Tibial artery (tissue), 4 donors: ENCODE measurements at places on chromosomes 5 and 9.

DNA sequence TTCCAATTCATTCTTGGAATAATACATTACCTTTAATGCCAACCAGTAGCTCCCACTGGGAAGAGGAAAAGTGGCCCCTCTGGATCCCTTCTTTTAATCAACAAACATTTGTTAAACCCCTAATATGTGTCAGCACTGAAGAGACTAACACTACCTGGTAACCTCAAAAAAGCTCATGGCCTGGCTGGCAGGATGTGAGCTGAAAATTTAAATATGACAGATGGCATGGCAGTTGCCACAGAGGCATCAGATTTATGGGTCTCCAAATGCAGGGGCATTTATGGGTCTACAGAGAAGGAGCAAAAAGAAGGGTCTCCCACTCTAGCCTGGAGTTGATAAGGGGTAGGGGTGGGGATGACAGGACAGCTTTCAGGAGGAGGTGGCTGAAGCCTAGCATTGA is 12.5 kb downstream of the DNAH5 start:
- DNase-seq, result no peak
- no peaks in the 10 kb centered on the region for H3K27me3 ChIP-seq
- no peaks in the 10 kb centered on the region for H3K4me1 ChIP-seq
- H3K36me3 ChIP-seq, result no peaks in the 10 kb centered on the region
- H3K27ac ChIP-seq, result no peak overlapping the region

GRCh38 chr5:116578676-116579075 is 4.1 kb upstream of the SEMA6A start:
- no peak overlapping the region for H3K27ac ChIP-seq
- no peak for DNase-seq
- peaks cover 1% of the 10 kb centered on the region for H3K27me3 ChIP-seq
- H3K4me1 ChIP-seq, result peaks cover 19% of the 10 kb centered on the region
- no peaks in the 10 kb centered on the region for H3K36me3 ChIP-seq

DNA sequence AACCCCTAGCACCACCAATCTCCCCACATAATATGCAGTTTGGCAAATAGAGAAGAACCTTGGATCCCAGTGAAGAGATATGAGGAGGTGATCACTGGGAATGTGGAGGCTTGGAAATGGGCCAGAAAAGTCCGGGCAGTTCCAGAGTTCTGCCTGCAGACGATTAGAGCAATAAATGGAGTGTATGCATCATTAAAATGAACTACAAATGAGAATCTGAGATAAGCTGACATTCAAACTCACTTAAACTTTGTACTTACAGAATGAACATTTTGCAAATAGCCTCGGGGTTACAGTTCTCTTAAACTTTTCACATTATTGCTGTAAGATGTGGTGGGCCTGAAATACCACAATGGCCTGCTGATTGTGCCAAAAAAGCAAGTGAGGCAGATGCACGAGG is 23.0 kb upstream of the LHFPL2 start:
- H3K36me3 ChIP-seq, result no peaks in the 10 kb centered on the region
- no peak overlapping the region for H3K27ac ChIP-seq
- DNase-seq, result no peak
- no peak overlapping the region for H3K4me3 ChIP-seq

DNA sequence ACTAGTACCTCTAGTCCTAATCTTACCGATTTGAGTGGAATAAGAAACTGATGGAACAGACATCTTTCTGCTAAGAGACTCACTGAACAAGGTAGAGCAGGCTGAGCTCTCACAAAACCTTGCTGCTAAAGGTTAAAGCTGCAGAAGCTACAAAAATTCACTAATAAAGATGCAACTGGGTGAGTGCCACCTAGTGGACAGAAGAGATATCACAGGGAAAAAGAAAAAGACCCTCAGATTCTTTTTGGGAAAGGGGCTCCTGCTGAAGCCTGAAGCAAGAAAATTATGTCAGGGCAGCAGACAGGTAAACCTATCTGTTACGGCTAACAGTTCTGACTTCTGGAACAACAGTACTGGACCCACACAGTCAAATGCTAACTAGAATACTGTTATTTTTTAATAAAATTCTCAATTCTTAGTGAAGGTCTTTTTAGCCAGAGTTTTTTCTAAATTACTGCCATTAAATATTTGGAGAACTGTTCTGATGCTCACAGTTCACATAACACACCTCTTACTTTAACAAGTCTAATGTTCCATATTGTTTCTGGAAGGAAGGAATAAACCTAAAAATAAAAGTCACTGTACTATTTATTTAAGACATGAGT is 51.2 kb downstream of the DIAPH1 start:
- H3K36me3 ChIP-seq, result peaks cover 38% of the 10 kb centered on the region
- no peak for DNase-seq
- no peaks in the 10 kb centered on the region for H3K27me3 ChIP-seq
- no peak overlapping the region for H3K4me3 ChIP-seq
- no peak overlapping the region for H3K27ac ChIP-seq

DNA sequence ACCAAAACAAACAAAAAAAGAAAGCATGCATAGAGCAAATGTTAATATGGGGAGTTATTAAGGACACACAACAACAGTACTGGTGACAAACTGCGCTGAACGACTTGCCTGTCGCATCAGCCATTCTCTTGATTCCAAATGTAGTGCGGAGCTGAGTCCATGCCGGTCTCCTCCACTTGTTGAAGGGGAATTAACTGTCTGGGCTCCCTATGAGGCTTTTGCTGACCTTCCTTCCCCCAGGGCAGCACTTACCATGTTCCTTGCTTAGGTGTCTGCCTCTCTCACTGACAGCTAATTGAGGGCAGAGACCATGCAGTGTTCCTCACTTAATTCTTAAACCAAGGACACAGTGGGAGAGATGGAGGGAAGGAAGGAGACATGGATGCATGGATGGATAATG is 40.8 kb upstream of the FAT2 start:
- no peak overlapping the region for H3K4me3 ChIP-seq
- no peak for DNase-seq
- H3K27me3 ChIP-seq, result peaks cover 15% of the 10 kb centered on the region

- no peak overlapping the region for H3K4me3 ChIP-seq
- H3K36me3 ChIP-seq, result no peaks in the 10 kb centered on the region
- H3K4me1 ChIP-seq, result no peaks in the 10 kb centered on the region
Measured at GRCh38 chr9:101995231-101995630, 256.8 kb upstream of the GRIN3A start.

GRCh38 chr5:138138949-138139780 is at the start of gene NME5:
NME5 (minus strand) TSS chr5:138139428; CDS start chr5:138138780, 648 bp downstream.
- H3K27ac ChIP-seq, result no peak within 1 kb of the TSS
- no peaks in the 10 kb centered on the region for H3K27me3 ChIP-seq
- peak within 1 kb of the TSS; percentile 54 for H3K4me3 ChIP-seq
- no peaks in the 10 kb centered on the region for H3K36me3 ChIP-seq

DNA sequence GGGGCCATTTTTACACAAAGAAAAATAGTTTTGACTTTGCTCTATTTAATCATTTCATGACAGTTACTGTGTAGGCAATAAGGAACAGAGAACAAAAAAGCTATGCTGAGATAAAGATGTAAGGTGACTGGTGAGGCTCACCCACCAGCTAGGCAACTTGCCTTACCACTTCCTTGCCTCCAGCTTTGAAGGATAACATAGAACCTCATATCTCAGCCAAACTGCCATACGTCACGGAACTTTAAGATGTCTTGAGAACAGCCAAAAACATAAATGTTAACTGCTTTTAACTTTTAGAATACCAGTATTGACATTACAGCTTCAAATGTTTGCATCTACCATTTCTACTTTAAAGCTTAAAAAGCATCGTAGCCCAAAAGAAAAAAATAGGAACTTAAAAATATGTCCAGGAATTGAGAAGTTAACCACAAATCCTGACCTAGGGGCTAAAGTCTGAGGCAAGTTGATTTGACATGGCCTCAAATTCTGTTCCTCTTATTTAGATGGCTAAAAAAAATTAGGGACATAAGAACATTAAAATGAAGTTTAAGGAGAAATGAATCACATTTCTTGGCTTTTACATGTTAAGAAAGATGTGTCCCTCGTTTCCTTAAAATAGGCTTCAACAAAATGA is 7.7 kb upstream of the GCNT4 start:
- no peaks in the 10 kb centered on the region for H3K36me3 ChIP-seq
- H3K4me3 ChIP-seq, result no peak overlapping the region
- no peak for DNase-seq
- no peaks in the 10 kb centered on the region for H3K27me3 ChIP-seq

- peaks cover 59% of the 10 kb centered on the region for H3K36me3 ChIP-seq
- no peak overlapping the region for H3K27ac ChIP-seq
- H3K4me1 ChIP-seq, result no peaks in the 10 kb centered on the region
- DNase-seq, result no peak
Measured at GRCh38 chr5:645421-645820, 33.3 kb downstream of the CEP72 start.

- no peak for DNase-seq
- no peak overlapping the region for H3K4me3 ChIP-seq
- no peaks in the 10 kb centered on the region for H3K36me3 ChIP-seq
- no peaks in the 10 kb centered on the region for H3K4me1 ChIP-seq
- H3K27ac ChIP-seq, result no peak overlapping the region
- H3K27me3 ChIP-seq, result no peaks in the 10 kb centered on the region
Measured at GRCh38 chr5:17401470-17402288, 96.4 kb upstream of the TAF11L2 start.

GRCh38 chr9:19456996-19457692 is 48.3 kb downstream of the ACER2 start:
- H3K27ac ChIP-seq, result peak overlapping the region; percentile 51
- peaks cover 8% of the 10 kb centered on the region for H3K4me1 ChIP-seq
- peak; percentile 64 for DNase-seq
- no peak overlapping the region for H3K4me3 ChIP-seq
- no peaks in the 10 kb centered on the region for H3K27me3 ChIP-seq
- H3K36me3 ChIP-seq, result no peaks in the 10 kb centered on the region

DNA sequence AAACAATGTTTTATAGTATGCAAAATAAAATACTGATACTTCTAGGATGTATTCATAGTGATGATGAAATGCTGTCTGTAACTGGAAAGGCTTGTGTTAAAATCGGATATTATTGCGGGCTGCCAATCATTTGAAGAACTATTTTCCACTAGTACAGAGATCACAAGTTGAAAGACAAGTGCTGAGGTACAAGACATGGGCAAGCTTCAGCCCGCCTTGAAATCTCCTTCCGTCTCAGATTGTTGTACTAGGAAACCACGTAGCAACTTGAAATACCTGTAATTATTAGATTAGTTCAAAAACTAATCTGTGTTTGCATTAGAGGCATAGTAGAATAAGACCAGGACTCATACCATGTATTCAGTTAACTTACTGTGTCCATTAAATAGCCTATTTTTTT is 218.2 kb downstream of the ARHGEF28 start:
- no peak overlapping the region for H3K27ac ChIP-seq
- no peak for DNase-seq
- no peaks in the 10 kb centered on the region for H3K27me3 ChIP-seq
- no peaks in the 10 kb centered on the region for H3K4me1 ChIP-seq
- H3K36me3 ChIP-seq, result peaks cover 6% of the 10 kb centered on the region

DNA sequence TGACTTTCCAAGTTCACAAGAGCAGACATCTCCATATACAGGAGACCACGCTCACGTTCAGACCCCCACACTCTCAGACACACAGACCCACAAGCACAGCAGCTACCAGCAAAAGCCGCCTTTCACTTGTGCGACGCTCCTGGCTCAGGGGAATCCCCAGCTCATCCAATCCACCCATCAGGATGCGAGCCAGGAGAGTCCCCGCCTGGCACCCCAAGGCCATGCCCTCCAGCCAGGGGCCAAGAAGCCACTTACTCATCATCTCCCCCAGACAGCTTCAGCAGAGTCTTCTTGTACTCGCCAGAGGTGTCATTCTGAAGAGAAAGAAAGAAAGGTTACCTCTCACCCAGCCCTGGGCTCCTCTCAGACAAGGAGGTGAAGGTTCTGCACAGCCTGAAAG is 29.7 kb downstream of the ANXA6 start:
- peaks cover 99% of the 10 kb centered on the region for H3K36me3 ChIP-seq
- peaks cover 8% of the 10 kb centered on the region for H3K4me1 ChIP-seq
- H3K27ac ChIP-seq, result no peak overlapping the region
- no peak overlapping the region for H3K4me3 ChIP-seq

DNA sequence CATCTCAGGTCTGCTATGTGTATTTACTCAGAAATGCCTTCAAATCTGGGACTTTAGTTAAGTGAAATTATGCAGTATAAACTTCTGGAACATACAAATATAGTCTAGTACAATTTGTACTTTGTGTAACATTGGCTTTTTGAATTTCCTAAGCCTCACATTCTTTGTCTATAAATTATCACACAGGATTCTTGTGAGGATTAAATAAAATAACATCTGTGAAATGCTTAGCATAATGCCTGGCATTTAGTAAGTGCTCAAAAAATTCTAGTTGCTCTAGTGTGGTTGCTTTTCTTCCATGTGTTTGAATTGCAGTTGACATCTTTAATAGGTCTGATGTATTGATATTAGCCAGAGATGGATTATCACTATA is 2.6 kb downstream of the HMMR start:
- no peak overlapping the region for H3K27ac ChIP-seq
- H3K4me3 ChIP-seq, result no peak overlapping the region
- H3K36me3 ChIP-seq, result no peaks in the 10 kb centered on the region
- no peaks in the 10 kb centered on the region for H3K27me3 ChIP-seq
- DNase-seq, result no peak

DNA sequence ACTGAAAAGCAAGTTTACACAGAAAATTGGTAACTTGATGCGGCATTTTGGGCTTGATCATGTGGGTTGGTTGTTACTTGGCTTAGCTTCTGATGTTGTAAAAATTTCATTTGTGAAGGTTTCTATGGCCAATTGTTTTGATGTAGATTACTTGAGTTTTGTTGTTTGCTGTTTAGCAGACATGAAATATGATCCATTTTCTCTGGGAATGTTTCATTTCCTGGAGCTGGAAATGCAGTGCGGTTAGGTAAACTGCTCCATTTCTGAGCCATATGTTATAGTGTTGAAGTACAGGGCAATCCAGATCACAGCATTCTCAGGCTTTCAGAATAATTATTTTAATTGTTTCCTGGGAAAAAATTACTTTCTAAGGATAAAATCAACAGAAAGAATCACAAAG is 396.9 kb downstream of the ENC1 start:
- no peak overlapping the region for H3K4me3 ChIP-seq
- no peak overlapping the region for H3K27ac ChIP-seq
- no peaks in the 10 kb centered on the region for H3K27me3 ChIP-seq
- no peaks in the 10 kb centered on the region for H3K36me3 ChIP-seq

GRCh38 chr9:89634995-89635742 is 30.4 kb downstream of the GADD45G start:
- peaks cover 31% of the 10 kb centered on the region for H3K4me1 ChIP-seq
- H3K27me3 ChIP-seq, result no peaks in the 10 kb centered on the region
- no peaks in the 10 kb centered on the region for H3K36me3 ChIP-seq
- H3K4me3 ChIP-seq, result no peak overlapping the region

DNA sequence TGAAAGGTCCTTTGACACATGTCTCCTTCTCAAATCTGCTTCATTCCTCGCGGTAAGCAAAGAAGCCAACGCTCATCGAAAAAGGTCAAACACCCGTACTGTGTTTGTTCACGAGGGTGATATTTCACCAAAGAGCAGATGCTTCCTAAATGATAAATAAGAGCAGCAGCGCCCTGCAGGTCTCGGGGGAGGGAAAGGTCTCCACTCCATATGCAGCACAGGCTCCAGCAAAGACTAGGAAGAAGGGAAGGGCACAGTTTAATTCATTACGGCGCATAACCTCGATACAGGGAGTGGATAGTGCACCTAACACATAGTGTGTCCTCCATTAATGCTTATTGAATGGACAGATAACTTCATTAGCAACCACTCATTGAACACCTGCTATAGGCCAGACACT is 593.3 kb downstream of the CDK5RAP2 start:
- H3K4me3 ChIP-seq, result no peak overlapping the region
- no peak for DNase-seq
- H3K27me3 ChIP-seq, result no peaks in the 10 kb centered on the region
